ENCODE measurements at places on chromosomes 3 and 15. TPM values are rescaled to one million over a fixed set of nuclear protein-coding genes. Genes with fewer than 3 reads are reported as not detected.

GRCh38 chr15:69105451-69105985 is 54.9 kb upstream of the GLCE start:
- no peak overlapping the region for H3K27ac ChIP-seq
- DNase-seq = no peak
- H3K4me3 ChIP-seq = no peak overlapping the region

GRCh38 chr3:127835993-127836882 is 13.9 kb upstream of the MGLL start:
- H3K27me3 ChIP-seq = no peaks in the 10 kb centered on the region
- no peak overlapping the region for H3K4me3 ChIP-seq
- H3K27ac ChIP-seq = no peak overlapping the region
- no peaks in the 10 kb centered on the region for H3K4me1 ChIP-seq

- H3K4me3 ChIP-seq = no peak overlapping the region
- no peak overlapping the region for H3K27ac ChIP-seq
- no peaks in the 10 kb centered on the region for H3K4me1 ChIP-seq
- DNase-seq = no peak
Observed at GRCh38 chr15:38954090-38954489, 389.5 kb upstream of the RASGRP1 start.

RETNLB gene
- total RNA-seq = not detected

LRRC34 gene
- total RNA-seq = 3.5 TPM

GRCh38 chr3:59481776-59482400 is 432.1 kb upstream of the CFAP20DC start:
- H3K4me3 ChIP-seq = no peak overlapping the region
- H3K27me3 ChIP-seq = no peaks in the 10 kb centered on the region
- H3K27ac ChIP-seq = no peak overlapping the region

- no peak for DNase-seq
- H3K27ac ChIP-seq = no peak overlapping the region
- no peaks in the 10 kb centered on the region for H3K36me3 ChIP-seq
- no peak overlapping the region for H3K4me3 ChIP-seq
- no peaks in the 10 kb centered on the region for H3K27me3 ChIP-seq
- H3K4me1 ChIP-seq = no peaks in the 10 kb centered on the region
Observed at GRCh38 chr3:149186219-149186618, 35.4 kb downstream of the CP start.

GOLGA8J gene
- 0.75 TPM for total RNA-seq

NUSAP1 gene
- total RNA-seq = not detected

IVD gene
- total RNA-seq = 39.5 TPM

ZKSCAN7 gene
- total RNA-seq = not detected

DNA sequence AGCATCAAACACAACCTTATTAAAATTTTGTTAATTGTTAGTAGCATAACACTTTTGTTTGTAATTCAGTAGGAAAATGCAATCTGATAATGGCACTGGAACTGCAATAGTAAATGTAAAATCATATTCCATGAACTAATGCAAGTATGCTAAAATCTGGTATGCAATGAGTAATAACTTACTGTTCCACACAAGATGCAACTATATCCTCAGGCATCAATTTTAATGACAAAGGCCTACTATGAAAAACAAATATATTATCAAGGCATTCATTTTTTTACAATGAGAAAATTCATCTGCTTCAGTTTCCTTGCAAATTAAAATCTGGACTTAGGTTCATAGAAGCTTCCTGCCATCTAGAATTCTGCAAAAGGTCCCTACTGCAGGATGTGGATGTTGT is 1.4 kb upstream of the NSMCE3 start:
- H3K27me3 ChIP-seq = no peaks in the 10 kb centered on the region
- no peak for DNase-seq
- H3K4me1 ChIP-seq = peaks cover 3% of the 10 kb centered on the region
- no peak overlapping the region for H3K27ac ChIP-seq
- H3K36me3 ChIP-seq = no peaks in the 10 kb centered on the region
- no peak overlapping the region for H3K4me3 ChIP-seq
